ENCODE measurements at places on chromosomes 1 and 21.
A peak's percentile ranks its signal among the peaks of the same experiment; 100 is the strongest.

DNA sequence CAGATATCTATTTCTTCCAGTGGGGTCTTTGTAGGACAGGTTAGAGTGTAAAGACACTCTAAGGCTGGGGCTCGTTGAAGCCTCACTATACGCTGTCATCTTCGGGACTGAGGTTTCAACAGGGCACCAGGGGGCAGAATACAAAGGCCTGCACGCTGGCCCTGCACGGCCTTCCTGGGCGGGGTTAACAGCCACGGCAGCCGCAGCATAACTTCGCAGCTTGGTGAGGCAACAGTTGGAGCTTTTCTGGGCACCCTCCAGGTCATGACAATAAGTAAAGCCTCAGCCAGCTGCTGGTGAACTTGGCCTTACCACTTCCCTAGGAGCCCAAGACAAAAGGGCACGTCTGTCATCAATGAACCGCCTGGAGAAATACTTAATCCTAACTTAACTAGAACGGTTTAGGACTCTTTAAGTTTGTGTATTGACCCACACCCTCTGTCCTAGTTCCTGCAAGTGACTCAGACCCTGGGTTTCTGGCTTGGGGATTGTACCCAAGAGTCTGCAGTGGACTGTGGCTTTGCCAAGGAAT, 2.3 kb upstream of the RUNX1 start:
- peak; percentile 64 for DNase-seq

DNA sequence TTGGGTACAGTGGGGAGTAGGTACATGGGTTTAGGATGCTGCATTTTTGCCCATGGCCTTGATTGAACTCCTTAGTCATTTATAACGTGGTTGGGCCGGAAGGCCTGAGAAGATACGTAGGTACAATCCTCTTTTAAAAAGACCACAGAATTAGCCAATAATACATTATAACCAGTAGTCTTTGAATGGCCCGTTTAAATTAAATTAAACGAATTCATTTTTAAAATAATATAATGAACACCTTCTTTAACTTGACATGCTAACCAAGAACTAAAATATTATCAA, 20.1 kb upstream of the ADAR start:
- DNase-seq, result no peak

- DNase-seq, result no peak
These were observed 131.7 kb upstream of the USH2A start for GRCh38 chr1:216554934-216555333.

DNA sequence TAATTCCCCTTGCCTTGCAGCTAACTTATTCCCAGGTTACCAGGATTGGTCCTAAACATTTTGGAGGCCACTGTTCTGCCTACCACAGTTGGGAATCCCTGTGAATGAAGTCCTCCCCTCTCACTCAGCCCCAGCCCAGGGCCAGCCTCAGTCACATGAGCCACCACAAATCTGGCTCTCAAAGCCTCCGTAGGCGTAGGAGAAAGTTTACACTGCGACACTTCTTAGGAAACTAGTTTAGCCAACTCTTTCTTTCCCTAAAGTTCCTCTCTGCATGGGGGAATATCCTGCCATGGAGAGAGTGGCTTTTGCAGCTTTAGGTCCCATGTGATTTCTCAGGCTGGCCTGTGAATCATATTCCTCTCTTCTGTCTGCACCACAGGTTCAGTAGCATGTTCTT, 45.7 kb upstream of the ETV3 start:
- DNase-seq, result no peak

DNA sequence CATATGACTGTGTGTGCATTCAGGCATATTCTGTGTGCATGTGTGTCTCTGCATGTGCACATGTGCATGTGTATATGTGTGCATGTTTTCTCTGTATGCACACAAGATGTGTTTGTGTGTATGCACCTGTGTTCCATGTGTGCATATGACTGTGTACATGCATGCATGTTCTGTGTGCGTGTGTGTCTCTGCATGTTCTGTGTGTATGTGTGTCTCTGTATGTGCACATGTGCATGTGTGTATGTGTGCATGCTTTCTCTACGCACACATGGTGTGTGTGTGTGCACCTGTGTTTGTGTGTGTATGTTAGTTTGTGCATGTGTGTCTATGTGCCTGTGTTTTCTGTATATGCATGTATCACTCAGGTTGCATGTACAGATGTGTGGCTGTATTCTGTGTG, 42.3 kb downstream of the AJAP1 start:
- DNase-seq, result no peak

- DNase-seq, result no peak
These were observed 9.7 kb upstream of the FMOD start for GRCh38 chr1:203360547-203361185.

GRCh38 chr1:66380452-66381212, 153.3 kb upstream of the SGIP1 start:
- DNase-seq, result no peak

DNA sequence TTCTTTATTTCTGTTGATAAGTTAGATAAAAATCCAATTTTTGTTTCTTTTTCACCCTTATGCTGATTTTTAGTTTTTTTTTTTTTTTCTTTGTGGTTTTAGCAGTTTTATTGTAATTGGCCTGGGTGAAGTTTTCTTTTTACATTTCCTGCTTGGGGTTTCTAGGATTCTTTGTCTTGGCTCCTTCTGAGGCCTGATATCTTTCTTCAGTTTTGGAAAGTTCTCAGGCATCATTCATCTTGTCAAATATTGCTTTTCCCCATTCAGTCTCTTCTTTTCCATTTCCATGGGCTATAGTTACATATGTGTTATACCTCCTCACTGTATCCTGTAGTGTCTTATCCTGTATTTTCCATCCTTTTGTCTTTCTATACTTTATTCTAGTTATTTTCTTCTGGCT, 28.5 kb downstream of the ST6GALNAC3 start:
- DNase-seq, result no peak
